ENCODE measurements at places on chromosomes 16 and 17.

DNA sequence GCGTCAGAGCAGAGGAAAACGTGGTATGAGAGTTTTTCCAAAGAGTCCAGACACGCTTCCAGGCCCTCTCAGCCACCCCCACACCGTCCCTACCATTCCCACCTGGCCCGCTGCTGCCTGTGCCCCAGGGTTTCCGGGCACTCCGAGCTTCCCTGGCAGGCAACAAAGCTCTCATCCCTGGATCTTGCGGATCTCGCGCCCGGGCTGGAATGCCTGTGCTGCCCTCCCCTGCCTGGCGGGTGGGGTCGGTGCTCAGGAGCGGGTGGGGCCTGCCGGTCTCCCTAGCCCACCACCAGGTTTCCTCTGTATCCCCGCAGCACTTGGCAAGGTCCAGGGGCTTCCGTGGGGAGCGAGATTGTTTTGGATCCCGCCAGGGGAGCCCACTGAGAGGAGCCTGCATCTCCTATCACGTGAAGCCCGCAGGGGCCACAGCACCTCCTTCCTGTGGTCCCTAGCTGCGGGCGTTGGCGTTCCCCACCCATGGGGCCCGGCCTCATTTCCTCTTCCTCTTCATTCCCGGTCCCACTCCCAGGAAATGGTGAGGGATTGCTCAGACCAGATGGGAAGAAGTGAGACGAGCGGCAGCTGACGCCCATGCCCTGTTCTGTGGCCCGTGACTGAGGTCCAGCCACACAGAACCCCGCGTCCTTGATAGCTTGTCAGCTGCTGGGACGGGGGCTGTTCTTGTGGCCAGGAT is 11.0 kb downstream of the TBC1D24 start:
- no peak for DNase-seq

DNA sequence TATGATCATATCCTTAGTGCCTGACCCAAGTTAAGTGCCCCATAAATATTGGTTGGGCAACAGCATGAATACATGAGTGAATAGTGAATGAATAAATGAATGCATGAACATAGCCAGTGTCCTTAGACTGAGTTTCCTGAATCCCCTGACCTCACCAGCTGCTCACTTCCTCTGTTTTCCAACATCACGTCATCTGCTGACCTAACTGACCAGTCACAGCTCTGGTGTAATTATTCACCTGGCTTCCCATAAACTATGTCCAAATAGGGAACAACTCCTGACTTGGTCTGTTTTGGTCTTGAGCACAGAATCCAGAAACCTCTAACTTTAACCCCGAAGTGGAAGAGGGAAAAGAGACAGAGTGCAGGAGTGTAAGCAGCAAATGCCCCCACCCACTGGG is 83.4 kb downstream of the ASIC2 start:
- DNase-seq: no peak

DNA sequence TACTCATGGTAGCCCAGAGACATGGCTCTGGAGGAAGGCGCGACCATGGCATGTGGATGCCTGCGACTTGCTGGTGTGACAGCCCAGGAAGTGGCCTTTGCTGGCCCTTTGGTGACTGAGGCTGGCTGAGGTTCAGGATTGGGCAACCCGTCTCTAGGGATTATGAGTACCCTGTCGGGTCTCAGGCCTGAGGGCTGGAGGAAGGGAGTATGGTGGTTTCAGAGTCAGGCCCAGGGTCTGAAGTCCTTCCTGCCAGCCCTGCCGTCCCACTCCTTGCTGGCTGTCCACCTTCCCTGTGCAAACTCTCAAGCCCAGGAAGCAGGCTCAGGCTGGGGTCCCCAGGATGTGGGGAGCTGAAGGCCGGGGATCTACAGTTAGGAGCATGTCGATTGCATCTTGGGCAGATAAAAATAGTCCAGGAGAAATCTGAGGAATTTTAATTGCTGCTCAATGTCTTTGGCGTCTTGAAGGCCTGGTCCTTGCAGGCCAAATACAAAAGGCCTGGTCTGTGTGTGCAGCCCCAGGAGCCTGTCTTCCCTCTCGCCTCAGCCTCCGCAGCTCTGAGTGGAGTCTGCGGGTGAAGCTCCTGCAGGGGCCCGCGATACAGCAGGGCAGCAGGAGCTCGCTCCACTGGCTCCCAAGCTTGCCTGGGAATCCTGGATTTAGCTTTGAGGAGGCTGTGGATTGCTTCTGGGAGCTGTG is 52.5 kb downstream of the NKD1 start:
- no peak for DNase-seq

DNA sequence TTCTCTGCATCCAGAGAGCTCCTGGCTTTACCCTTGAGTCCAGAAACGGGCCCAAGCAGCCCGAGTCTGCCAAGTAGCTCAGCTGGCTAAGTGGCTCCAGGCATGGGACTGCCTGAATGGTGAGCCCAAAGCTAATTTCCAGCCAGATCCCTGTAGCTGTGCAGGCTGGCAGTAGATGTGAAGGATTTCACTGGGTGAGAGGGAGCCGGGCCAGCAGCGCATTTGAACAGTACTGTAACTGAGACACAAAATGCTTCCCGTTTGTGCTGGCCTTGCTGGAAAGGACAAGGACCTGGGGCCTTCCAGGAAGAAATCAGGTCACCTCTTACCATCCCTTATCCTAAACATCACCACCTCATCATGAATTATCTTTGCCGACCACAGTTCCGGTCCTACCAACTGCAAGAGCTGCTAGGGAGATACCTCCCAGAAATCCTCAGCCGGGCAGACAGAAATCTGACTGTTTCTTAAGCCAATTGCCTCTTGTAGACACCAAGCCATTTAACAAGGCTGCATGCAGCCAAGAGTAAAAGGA is 3.7 kb downstream of the TIMP2 start:
- no peak for DNase-seq

DNA sequence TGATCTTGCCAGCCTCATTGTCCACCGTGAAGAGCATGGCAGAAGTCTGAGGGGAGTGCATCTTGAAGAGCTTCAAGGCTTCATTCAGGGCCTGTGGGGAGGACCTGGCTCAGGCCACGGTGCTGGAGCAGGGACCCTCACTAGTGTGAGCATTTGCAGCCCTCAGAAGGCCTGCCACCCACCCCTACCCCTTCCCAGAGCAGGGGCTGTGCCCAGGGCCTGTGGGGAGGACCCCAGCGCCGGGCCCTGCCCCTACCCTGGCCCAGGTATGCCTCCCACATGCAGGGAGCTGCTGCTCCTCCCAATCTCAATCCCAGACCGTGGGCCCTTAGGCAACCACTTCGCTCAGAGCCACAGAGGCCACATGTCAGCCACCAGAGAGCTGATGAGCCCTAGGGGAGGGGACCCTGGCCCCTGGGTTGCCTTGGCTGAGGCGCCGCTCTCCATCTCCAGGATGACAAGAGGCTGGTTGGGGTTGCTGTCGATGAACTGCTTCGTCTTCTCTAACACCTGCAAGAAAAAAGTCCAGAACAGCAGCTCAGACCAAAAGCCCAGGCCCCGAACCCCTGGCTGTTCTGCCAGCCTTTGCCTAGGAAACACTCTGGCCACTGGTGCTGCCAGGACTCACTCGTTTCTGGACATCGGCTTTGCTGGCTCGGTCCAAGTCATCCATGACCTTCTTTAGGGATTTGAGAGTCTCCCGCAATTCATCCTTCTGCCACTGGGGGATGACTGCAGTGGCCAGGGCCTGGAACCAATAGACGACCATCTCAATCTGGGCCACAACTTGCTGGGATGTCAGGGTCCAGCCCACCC is 1.8 kb upstream of the EXOSC6 start:
- DNase-seq: no peak

- no peak for DNase-seq
These were observed 224.2 kb downstream of the BCAS3 start for GRCh38 chr17:60901806-60902205.

- DNase-seq: no peak
These were observed 3.3 kb upstream of the SLFN12L start for GRCh38 chr17:35540589-35541404.

GRCh38 chr16:7161891-7162290 is 170.8 kb upstream of the RBFOX1 start:
- no peak for DNase-seq

DNA sequence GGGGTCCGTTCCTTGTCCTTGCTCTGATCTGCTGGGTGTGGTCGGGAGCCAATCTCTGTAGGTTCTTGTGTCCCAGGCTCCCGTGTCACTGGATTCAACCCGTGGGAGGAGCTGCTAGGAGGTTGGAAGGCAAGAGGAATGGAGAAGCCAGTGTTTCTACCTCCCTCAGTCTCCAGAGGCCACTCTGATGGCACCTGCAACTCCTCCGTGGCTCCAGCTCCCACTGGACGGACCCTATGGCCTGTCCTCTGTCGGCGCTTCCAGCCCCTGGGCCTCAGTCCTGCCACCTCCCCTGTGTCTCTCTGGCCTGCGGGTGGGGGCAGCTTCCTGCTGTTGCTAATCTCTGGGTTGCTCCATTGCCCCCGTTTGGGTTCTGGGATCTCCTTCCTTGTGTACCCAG is 71.1 kb downstream of the CMIP start:
- no peak for DNase-seq

DNA sequence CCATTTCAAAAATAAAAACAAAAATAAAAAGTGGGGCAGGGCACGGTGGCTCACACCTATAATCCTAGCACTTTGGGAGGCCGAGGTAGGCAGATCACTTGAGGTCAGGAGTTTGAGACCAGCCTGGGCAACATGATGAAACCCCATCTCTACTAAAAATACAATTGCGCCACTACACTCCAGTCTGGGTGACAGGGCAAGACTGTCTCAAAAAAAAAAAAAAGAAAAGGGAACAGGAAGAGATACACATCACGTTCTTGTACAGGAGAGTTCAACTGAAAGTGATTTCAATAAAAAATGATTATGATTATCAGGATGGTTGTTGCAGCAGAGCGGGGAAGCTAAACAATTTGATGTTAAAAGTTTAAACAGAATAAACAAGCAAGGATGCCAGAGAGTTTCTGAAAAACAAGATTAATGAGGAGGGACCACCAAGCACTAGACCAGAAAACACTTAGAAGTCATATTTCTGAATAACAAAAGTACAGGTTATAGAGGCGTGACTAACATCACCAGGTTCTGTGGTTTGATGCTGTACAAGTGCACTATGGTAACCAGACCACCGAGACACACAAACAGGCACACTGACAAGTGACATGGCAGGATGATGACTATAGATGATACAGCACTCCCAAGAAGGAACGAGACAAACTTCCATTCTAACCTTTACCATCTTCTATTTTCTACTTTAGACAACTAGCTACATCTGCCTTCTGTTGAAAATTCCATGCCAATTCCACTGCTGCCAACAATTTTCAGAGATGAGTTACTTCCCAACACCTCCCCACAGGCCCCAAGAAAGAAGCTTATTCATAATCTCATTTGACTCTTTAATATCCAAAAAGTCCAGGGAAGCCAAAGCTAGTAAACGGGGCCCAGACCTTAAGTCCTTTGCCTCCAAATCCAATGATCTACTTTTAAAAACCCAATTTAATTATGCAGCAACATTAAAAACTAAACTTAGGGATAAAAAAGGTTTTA is 11.8 kb downstream of the DNAJA2 start:
- DNase-seq: no peak

DNA sequence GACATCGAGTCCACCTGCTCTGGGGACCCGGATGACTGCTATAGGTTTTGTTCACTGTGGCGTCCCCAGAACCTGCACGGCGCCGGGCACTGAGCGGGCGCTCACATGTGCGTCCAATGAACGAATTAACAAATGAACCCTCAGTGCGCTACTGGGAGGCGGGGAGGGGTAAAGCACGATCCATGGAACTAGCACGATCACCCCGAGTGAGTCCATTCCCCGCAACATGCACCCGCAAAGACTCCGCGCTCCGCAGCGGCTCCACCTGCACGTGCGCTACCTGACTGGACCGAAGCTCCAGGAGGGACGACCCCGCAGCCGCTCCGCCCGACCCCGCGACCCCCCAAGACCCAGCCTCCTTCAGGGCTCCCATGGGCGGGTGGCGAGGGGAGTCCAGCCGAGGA is 491 bp downstream of the TRAP1 start:
- DNase-seq: no peak

- no peak for DNase-seq
These were observed 57.3 kb downstream of the RAP1GAP2 start for GRCh38 chr17:2853283-2854142.

GRCh38 chr17:81345228-81346089 is 49.8 kb upstream of the BAHCC1 start:
- peak; percentile 73 for DNase-seq

GRCh38 chr17:48622857-48623256 is 3.3 kb downstream of the HOXB9 start:
- no peak for DNase-seq

DNA sequence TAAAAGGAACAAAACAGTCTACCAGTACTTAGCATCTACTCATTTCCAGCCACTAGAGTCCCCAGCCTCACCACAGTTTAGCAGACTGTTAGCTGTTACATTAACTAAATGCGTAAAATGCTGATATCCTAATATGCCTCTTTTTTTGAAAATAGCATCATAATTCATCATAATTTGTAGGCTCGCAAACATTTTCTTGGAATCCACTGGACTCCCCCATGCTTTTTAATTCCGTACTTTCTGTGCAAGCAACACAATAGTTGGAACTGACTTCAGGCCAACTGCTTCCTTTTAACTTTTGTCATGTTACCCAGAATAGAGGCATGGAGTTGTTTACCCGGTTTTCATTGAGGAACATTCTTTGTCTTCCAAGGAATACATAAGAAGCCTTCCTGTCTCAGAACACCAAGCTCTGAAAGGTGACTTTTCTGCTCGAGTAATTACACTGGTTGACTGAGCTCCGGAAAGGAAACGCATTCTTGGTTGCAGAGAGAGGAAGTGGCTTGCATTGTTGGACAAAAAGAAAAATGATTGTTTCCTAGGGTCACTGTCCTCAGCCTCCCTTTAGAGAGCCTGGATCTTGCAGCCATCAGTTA is 30.9 kb upstream of the SEC14L1 start:
- DNase-seq: no peak

DNA sequence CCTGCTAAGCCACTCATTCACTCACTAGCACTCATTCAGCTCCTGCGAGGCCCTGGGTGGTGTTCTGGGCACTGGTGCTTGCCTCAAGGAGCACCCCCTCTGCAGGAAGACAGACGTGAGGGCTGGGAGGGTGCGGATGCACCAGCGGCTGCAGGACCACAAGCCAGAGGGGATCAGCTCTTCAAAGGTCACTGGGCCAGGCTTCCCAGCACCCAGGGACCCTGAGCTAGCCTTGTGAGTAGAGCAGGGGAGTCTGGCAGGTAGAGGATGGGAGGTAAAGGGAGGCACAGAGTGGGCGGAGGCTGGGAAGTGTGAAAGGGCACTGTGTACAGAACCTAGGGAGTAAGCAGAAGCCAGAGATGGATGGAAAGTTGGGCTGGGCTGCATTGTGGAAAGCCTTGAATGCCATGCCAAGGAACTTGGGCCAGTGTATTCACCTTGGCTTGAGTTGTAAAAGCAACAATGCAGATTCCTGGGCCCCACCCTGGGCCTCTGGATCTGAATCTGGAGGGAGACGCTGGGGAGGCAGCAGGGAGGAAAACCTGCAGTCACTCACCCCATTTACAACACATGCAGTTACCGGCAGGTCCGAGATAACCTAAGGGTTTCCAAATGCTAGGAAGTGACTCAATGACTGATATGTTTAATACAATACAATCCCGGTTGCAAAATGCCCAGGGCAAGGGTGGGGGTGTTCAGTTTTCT is 1.7 kb downstream of the IL4R start:
- DNase-seq: no peak

- no peak for DNase-seq
These were observed 8.8 kb downstream of the GCGR start for GRCh38 chr17:81812571-81813370.

Data from GOT3 (cell line).